Colonic mucosa (tissue), 4 donors: ENCODE measurements at places on chromosomes 5 and 9. TPM values are rescaled to one million over a fixed set of nuclear protein-coding genes. Genes with fewer than 3 reads are reported as not detected.

Gene PRRC1
- 73.0 TPM for total RNA-seq

Gene PCDHB7
- total RNA-seq, result 0.15 TPM

Gene TMCO6
- 18.9 TPM for total RNA-seq

Gene FCN2
- total RNA-seq, result not detected

Gene CD72
- 0.69 TPM for total RNA-seq

Gene PLPP7
- total RNA-seq, result 0.40 TPM

Gene NRARP
- 120 TPM for total RNA-seq
